ENCODE measurements at places on chromosomes 7 and 10.

DNA sequence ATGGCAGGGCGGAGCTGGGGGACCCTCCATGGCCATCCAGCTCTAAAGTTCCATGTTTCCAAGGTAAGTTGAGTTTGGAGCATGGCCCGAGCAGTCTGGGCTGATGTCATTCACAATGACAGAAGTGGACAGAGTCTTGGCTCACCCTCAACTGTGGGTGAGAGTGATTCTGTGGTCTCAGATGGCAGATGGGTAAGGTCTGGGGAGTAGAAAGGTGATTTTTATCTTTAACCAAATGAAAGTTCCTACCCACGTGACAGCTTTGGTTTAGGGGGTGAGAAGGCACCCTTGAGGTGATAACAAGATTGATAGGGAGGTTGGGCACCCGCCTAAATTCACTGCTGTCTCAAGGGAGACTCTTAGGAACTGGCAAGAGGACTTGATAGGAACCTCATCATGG lies 57.6 kb upstream of the PDZD8 start:
- no peak for DNase-seq

DNA sequence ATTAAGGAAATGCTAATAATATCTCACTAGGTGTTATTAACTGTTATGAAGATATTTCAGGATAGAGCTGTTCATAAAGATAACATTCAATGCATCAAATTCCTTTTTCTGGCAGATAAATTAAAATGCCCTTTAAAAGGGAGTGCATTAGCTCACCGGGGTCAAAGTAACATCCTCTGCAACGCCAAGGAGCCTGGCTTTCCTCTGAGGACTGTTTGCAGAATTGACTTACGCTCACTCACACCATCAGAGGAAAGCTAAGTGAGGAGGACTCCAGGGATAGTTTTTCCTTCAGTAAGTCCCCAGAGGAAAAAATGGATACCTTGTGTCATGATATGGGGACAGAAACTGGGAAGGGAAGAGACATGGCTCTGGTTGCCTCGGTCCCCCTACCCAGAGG lies 45.2 kb upstream of the GPR158 start:
- no peak for DNase-seq

- DNase-seq, result no peak
Observed at GRCh38 chr7:151426441-151426903, 13.5 kb downstream of the CRYGN start.

DNA sequence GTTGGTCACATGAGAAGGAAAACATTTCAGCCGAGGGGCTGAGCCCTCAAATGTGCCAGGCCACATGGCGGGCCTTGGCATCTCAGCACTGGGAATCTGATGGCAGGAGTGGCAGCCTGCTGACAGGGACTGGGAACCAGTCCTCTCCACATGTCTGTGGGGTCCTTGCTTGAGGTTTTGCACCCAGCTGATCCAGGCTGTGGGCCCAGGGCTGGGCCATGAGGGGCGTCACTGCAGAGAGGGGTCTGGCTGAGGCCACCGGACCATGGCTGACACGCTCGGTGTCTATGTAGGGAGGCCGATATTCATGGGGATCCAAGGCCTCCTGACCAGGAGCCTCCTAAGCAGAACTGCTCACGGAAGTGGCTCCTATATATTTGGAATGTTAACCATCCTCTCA lies 31.0 kb upstream of the PWWP2B start:
- no peak for DNase-seq

DNA sequence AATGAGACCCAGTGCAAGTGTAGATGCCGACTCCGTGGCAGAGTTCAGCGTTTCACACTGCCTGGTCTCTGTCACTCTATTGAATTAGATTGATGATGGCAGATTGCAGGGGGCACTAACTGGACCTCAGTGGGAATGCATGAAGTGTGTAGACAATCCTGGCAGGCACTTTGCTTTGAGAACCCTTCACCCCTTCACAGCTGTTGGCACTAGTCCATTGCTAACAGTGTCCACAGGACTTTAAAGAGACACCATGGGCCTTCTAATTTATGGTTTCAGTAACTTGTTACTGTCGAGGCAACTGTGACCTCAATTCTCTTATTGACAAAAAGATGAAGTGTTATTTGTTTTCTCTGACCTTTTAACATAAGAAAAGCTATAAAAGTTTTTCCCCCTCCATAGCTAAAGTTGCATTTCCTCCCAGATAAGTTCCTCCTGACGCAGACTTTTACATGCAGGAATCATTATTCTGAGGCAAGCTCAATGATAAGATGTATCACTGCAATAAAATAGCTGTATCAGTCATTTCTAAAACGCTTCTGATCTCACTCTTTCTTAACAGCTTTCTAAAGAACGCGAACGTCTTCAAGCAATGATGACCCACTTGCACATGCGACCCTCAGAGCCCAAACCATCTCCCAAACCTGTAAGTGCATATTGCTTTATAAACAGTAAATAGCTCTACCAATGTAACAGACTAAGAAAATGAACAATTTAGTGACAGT lies 238.9 kb downstream of the FOXP2 start:
- no peak for DNase-seq

GRCh38 chr7:44307301-44307900 lies 18.0 kb downstream of the CAMK2B start:
- no peak for DNase-seq
